ENCODE measurements at places on chromosomes 5 and 9.

DNA sequence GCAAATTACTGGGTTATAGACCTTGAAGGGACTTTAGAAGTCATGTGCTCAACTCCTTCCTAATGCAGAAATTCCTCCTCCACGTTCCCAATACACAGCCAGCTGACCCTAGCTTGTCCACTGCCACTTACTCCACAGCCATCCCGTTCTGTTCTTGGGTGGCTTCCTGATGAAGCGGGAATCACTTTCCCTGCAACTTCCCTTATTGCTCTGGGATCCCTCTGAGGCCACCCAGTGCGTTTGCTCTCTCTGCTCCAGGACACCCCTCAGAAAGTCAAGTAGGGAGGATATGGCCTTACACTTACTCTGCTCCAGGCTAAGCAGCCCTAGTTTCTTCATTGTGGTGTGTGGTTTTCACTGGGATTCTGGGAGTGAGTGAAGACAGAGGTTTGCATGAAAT is 55.5 kb downstream of the GALNT12 start:
- no peak for DNase-seq

DNA sequence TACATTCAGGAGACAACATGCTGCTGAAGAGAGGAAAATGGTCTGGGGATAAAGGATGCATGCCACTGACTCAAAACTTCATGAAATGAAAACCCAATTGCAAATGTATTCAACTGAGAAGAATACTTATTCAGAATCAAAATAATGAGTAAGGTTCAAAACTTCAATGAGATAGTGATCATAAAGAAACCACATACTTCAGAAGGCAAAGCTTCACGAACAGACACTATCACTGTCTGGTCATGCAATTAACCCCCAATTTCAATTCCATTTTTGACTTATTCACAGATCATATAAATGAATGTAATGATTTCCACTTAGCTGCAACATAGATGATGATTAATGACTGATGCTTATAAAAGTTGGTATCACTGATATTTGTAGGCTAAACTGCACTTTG is 33.0 kb upstream of the CTNNAL1 start:
- no peak for DNase-seq

- DNase-seq = no peak
These were observed 243.3 kb upstream of the ACTBL2 start for GRCh38 chr5:57725658-57726504.

DNA sequence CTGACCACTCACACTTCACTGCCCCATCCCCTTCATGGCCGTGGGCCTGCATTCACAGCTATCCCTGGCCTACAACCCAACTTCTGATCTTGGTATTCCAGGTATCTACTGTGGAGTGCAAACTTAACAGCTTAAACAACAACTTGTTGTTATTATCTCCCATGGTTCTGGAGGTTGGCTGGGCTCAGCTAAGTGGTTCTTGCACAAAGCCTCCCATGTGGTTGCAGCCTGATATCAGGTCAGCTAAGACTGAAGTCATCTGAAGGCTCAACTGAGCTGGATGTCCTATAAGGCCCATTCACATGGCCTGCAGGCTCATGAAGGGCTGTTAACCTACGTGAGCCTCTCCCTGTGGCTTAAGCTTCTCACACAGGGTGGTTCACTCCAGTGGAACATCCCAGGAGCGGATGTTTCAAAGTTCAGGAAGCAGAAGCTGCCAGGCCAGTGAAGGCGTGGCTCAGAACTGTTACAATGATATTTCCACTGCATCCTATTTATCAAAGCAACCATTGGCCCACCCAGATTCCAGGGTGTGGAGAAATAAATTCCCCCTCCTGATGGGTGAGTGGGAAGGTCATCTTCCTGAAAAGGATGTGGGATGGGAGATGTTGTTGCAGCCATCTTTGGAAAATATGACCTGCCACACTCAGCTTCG is 30.0 kb upstream of the TRIO start:
- no peak for DNase-seq

GRCh38 chr5:130111746-130112145 is 207.5 kb downstream of the CHSY3 start:
- no peak for DNase-seq

DNA sequence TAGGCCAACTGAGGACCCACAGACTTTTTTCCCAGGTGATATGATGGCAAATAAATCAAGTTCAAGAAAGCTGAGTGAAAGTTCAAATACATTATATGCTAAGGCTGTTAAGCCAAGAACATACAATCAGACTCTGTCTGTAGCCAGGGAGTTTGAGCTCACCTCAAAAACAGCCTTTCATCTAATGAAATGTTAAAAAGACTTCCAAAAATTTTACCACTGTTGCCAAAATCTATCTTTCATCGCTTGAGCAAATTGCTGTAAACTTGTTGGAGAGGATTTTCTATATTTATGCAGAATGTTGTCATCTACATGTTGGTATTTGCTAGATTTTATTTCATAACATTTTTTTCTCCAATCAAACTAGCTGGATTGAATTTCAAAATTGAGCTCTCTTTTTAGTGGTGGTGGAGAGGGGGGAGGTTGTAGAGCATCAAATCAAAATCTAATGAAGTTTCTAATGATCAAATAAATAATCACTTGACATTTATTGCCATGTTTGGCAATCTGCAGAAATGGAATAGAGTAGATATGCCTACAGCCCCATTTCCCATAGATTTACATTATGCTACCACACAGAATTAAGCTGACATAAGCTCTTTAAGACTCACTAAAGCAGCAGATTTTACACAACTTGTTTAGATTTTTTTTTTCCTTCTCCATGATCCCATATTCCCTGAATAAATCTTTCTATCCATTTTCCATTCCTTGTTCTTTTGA is 828.9 kb upstream of the ZNF608 start:
- DNase-seq = no peak

DNA sequence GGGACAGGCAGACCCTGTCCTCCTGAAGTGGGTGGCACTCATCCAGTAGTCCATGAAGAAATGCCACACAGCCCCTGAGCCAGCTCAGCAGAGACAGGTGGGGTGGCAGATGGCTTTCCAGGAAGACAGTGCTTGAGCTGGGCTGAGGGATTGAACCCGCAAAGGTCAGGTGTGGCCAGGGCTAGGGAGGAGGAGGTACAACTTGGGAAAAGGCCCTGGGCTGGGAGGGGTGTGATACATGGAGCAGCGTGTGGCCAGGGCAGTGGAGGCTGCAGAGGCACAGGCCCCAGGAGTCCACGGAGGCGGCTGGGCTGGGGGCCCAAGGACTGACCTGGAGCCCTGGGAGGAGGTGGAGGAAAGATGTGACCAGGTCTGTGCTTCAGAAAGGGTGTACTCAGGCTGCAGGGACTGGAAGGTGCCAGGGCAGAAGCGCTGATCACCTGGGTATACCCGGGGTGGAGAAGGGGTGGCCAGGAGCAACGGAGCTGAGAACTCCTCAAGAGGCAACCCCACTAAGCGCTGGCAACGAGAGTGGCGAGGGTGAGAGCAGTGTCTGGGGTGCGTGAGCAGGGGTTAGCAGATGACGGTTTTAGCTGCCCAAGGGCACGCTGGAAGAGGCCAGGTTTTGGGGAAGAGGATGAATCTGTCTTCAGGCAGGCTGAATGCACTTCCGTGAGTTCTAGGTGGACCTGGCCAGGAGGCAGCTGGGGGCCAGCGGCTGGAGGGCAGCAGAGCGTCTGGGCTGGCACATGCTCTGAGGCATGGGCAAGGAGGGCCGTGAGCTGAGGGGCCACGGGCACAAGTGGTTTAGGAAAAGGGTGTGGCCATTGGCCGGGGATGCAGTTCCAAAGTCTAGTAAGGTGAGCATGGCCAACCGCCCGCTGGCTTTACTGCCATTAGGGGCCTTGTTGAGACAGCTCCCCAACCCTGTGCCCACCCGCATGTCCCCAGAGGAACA is 3.9 kb upstream of the RABL6 start:
- DNase-seq = no peak

Data from NCI-H1105 (cell line).